Endothelial cell (in vitro differentiated cells): ENCODE measurements at places on chromosomes 11 and 22. TPM values are rescaled to one million over a fixed set of nuclear protein-coding genes. Genes with fewer than 3 reads are reported as not detected.

- no peak for DNase-seq
Measured at GRCh38 chr11:1000357-1001278, 35.9 kb downstream of the MUC6 start.

- DNase-seq, result no peak
Measured at GRCh38 chr11:64885367-64886286, 7.2 kb upstream of the EHD1 start.

DNA sequence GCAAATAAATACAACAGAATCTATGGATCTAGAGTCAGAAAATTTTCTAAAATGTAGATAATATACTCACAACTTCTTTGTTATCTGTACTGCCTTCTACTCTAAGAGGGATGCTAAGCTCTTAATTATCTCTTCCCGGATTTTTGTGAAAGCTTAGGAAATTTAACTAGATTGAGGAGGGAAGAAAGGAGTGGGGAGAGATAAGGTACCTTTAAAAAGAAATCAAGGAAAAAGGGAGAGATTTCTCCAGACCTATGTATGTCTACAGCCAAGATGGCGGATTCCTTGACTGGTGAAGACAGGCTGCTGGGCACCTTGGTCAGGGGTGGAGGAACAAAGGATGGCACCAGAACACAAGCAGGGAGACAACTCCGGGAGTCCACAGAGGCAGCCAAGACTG lies 23.0 kb downstream of the ZNF280B start:
- no peak for DNase-seq

The TREH gene
- total RNA-seq, result not detected

The GAS2 gene
- total RNA-seq, result 1.4 TPM

The OR4D5 gene
- total RNA-seq, result not detected

- DNase-seq, result no peak
Measured at GRCh38 chr11:22666325-22666687, at the start of gene GAS2. GAS2 (plus strand) TSS chr11:22666611; CDS start chr11:22674870, 8,259 bp downstream.

DNA sequence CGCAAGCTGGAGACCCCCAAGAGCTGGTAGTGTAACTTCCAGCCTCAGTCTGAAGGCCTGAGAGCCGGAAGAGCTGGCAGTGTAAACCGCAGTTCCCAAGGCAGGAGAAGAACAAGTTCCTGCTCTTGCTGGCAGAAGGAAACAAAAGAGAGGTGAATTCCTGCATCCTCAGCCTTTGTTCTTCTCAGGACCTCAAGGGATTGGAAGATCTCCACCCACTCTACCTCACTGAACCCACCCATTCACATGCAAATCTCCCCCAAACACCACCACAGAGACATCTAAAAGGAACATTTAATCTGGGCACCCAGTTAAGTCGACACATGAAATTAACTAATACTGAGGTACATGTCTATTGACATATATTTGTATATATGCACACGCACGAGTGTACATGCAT lies 1310.3 kb downstream of the TBC1D22A start:
- no peak for DNase-seq

DNA sequence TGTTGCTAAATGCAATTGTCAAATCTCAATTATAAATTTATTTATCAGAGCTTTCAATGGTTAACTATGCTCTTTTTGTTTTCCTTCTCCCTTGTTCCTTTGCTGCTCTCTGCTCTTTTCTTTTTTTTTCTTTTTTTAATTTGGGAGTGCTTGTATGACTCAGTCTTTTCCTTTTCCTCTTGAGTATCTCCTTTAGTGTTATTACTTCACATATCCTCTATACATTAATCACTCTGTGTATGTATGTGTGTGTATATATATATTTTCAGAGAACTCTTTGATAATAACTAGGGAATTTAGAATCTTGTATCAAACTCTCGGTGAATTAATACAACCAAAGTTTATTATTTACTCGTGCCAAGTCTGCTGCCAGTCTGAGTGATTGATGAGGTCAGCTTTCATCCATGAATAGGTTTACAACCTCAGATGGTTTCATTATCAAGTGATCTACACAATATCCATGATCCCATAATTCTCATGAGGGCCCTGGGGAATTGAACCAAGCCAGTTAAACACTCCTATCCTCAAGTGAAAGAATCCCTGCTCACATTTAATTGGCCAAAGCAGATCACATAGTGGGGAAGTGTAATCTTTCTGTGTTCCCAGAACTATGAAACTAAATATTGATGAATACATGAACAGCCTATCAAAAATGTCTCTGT lies 743.4 kb upstream of the CNTN5 start:
- DNase-seq, result no peak

GRCh38 chr11:70763606-70764005 lies 365.3 kb downstream of the CTTN start:
- DNase-seq, result no peak

DNA sequence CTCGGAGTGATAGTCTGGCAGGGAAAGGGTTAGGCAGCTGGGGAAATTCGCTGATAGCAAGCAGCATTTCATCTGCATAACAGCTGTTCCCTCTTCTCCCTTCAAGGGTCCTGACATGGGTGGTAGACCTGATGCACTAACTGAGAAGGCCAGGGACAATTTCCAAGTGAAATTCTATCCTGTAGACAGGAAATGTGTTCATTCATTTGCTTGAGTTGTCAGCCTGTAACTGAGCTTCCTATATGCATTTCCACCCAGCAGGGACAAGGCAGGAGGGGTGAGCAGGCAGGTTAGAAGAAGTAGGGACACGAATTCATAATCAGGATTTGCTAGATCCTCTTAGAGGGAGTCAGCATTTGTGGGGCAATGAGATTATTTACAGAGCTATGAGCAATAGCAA lies 154.3 kb upstream of the NCAM1 start:
- DNase-seq, result no peak

DNA sequence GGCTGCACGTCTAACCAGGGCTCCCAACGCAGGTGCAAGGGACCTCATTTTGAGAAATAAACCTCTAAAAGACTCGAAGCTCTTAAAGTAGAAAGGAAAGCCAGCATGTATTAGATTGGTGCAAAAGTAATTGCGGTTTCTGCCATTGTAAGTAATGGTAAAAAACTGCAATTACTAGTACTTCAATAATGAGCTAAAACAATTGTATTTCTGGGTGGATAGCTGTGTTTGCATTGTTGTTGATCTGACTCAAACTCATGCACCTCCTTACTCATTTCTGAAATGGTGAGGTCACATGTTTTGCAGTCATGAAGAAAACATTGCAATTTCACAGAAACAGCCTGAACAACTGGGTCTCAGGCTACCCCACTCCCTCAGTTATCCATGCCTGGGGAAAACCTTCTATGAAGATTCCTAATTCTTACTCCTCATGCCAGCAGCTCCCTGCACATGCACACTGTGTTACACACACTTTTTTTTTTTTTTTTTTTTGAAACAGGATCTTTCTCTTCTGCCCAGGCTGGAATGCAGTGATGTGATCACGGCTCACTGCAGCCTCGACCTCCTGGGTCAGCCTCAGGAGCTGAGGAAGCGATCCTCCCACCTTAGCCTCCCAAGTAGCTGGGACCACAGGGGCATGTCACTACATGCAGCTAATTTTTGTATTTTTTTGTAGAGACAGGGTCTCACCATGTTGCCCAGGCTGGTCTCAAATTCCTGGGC lies 24.6 kb downstream of the VWCE start:
- DNase-seq, result no peak

The PRR33 gene
- total RNA-seq, result not detected

DNA sequence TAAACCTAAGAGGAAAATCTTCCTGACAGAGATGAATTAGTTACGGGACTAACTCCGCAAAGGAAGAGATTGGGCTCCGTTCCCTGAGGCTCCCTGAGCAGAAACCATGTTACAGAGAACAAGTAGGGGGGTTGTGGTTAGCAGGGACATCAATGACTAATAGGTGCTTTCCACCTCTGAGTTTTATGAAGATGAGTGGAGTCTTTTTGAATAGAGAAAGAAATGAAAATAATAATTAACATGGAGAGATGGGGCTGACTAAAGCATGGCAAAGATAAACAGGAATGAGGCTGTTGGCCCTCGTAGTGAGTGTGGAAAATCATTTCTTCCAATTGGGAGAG lies 47.5 kb upstream of the PICALM start:
- DNase-seq, result no peak

DNA sequence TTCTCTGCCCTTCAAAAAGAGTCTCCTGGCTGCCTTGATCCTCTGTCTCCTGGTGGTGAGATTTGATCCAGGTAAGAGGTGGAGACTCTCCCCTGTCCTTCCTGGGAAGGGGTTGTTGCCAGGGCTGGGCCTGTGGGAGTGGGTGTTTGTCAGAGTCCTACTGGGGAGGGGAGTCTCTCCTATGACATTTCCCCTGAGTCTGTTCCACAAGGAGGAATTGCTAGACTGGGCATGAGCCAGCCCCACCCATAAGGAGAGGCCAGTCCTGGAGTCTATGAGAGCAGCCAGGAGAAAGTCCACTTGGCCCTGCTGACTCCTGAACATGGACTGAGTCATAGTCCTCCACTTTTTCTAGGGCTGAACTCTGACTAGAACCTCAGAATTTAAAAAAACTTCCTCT lies 7.4 kb downstream of the PEX26 start:
- no peak for DNase-seq

GRCh38 chr11:42646959-42647358 lies 664.8 kb upstream of the API5 start:
- DNase-seq, result no peak

The APOA4 gene
- total RNA-seq, result not detected

The SLC22A12 gene
- total RNA-seq, result not detected

DNA sequence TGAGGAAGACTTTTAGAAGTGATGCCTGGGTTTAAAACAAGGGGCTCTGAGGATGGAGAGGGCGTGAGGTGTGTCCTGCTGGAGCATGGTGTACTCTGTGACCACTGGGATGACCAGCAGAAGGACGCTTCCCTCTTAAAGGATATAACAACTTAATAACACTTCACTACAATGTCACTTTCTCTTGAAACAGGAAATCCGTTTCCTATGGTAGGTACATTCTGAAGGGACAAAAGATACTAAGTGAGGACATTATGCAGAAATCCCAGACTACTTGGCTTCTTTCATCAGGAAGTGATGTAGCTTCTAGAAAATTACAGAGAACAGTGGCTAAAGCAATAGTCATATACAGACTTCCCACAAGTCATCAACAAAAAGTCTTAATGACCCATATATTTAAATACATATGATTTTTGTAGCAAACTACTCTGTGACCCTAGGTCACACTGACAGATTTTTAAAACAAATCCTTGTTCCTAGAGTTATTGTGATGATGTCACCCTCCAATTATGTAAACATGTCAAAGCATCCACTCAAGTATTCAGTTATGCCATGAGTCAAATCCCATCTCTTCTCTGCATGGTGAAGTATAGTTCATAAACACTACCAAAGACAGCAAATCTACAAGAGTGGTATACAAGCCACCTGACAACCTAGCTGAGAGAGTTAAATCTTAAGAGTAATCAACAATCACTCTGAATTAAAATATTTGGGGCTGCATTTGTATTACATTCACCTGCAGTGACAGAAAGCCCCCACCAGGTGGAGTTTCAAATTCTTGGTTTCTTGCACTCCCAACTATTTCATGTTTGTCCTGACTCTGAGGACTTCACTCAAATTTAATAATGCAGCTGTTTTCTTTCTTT lies 32.8 kb downstream of the PITPNB start:
- DNase-seq, result peak; percentile 36

- DNase-seq, result no peak
Measured at GRCh38 chr11:6402061-6402470, 11.8 kb downstream of the SMPD1 start.

GRCh38 chr11:103898065-103898464 lies 138.4 kb upstream of the DDI1 start:
- DNase-seq, result no peak

GRCh38 chr11:125404811-125405790 lies 91.0 kb downstream of the FEZ1 start:
- peak; percentile 84 for DNase-seq

The DEPDC7 gene
- total RNA-seq, result 0.74 TPM

GRCh38 chr22:26889802-26890201 lies 232.4 kb downstream of the MIAT start:
- DNase-seq, result no peak

DNA sequence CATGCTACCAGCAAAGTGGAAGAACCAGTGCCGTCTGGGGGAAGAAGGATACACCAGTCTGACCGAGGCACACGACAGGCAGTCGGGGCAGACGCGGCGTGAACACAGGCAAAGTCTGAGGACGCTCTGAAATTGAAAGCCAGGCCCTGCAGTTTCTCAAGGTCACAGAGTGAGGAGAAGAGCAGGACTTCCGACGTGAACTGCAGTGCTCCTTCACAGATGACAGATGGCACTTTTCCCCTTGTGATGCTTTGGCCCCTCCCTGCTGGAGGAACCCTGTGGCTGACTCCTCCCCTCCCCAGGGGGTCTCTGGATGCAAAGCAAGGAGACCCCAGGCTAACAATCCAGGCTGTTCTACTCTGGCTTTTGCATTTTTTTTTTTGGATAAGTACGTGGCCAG lies 19.6 kb upstream of the JAM3 start:
- DNase-seq, result no peak

DNA sequence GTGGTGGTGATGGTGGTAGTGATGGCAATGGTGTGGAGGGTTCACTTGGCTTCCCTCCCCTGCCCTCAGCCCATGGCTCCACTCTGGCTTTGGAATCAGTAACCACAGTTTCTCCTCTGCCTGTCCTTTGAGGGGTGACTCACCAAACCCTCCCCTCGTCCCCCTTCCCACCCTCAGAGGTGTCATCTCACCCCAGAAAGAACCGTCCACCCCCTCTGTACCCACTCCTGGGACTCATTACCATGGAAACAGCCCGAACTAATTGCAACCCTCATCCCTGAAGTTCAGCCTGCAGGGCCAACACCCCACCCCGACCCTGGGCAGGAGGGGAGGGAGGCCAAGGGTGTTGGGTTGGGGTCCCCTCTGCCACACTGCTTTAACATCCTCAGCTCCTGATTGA lies 26.6 kb downstream of the PHLDB1 start:
- DNase-seq, result no peak
